ENCODE measurements at places on chromosomes 4 and X.

GRCh38 chr4:19329631-19330030, 922.1 kb upstream of the SLIT2 start:
- DNase-seq: no peak

- no peak for DNase-seq
Measured at GRCh38 chr4:83603129-83603528, 67.2 kb downstream of the GPAT3 start.

DNA sequence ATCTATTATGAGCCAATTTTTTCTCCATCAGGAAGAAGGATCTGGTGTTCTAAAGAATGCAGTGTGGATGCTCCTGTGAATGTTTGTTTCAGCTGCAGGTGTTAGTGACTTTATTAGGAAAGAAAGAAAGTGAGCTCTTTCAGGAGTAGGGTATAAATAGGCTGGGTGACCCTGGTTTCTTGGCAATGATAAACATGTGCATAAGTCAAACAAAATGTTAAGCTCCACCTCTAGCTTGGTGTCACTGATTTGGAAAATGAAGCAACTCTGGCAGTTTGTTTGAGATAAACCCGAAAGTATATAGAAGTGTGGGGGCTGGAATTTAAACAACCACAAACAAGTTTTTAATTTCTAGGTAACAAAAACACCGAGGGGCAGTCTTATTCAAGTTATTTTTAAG, 152.3 kb downstream of the COL4A6 start:
- DNase-seq: no peak

DNA sequence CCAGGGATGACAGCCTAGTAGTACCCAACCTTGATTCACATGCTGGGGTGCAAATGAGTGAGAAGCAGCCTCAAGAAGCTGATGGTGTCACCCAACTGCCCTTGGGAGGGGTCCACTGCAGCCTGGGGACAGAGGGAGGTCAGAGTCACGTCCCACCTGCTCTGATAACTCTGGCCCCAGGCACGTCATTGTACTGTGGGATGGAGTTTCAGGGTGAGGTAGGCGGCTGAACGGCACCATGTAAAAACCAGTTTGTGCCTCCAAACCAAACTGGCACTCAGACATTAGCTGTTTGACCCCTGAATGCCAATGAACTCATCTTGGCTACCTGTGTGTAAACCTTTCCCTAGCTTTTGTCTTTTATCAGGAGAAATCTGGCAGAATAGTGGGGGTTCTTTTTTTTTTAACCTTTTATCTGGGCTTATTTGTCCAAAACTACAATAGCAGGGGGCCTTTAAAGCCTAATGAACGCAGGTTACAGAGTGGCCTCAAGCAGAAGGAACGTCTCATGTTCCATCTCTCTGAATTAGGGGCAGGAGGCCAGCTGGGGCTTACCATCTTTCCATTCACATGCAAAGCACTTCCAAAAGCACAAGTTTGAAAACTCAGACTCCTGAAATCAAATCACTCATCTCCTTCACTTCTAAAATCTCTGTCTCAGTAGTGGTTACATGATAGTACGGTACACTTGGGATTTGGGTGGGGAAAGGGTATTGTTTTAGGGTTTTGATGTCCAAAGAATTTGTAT, 89.4 kb downstream of the IRF2 start:
- no peak for DNase-seq

DNA sequence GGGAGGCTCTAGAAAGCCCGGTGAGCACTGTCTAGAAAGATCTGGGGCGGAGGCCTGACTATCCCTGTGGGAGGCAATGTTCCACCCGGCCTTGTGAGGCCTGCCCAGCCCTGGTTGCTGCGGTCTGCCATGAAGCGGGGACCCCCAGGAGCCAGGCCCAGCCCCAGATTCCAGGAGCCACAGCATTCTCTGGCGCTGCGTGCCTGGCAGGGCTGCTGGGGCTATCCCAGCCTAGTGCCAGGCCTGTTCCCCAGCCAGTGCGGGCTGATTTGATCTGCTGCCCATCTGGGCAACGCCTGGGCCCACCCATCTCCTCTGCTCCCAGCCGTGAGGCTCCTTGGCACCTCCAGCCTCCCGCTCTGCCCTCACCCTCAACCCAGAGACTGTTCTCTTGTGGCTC, 19.6 kb downstream of the ATP2B3 start:
- no peak for DNase-seq

DNA sequence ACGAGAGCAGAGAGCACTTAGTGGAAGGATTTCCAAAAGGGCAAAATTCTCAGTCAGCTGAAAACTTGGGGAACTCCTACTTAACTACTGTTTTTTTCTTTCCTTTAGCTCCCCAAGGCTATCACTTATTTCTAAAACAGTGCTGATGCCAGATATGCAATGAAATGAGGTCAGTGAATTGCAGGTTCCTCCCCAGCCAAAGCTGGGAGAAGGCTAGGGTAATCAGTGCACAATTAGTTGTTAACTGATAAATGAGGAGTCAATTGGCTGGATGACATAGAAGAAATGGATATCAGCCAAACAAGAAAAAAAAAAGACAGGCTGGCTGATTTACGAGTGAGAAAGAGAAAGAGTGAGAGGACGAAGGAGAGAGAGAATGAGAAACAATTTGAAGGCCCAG, 195.6 kb downstream of the GPC3 start:
- no peak for DNase-seq

DNA sequence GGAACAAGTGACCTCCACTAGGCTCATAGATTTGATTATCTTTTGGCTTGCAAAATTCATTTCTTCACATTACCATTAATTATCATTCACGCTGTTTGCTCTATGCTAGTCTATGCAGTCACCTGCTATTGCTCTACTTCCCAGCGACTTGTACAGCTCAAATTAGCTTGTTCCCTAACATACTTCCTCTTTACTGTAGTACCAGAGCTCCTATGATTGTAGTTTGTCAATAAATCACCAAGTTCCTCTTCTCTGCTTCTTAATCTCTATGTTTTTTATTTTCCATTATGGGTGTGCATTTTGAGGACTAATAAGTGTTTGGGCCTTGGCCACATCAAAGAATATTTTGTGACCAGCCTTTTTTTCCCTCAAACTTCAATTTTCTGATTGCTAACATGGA, 6.2 kb upstream of the GSPT2 start:
- DNase-seq: no peak

- DNase-seq: peak; percentile 23
Measured at GRCh38 chr4:114519368-114519767, 79.2 kb upstream of the UGT8 start.

- no peak for DNase-seq
Measured at GRCh38 chr4:46931981-46932380, 22.9 kb upstream of the COX7B2 start.

- DNase-seq: no peak
Measured at GRCh38 chr4:128134925-128135324, 73.8 kb downstream of the LARP1B start.

DNA sequence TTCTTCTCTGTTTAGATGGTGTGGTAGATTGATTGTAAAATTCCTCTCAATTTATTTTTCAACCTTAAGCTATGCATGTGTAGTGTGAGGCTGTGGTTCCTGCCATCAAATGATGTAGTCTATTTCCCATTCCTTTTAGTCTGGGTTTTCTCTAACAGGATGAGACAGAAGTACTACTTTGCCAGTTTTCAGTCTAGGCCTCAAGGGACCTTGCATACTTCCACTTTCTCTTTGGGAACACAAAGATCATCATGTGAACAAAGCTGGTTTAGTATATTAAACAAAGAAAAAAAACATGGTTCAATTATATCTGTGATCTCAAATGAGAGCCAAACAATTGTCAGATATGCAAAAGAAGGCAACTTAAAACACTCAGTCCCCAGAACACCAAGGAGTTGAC, 1284.0 kb downstream of the RAPGEF2 start:
- no peak for DNase-seq

DNA sequence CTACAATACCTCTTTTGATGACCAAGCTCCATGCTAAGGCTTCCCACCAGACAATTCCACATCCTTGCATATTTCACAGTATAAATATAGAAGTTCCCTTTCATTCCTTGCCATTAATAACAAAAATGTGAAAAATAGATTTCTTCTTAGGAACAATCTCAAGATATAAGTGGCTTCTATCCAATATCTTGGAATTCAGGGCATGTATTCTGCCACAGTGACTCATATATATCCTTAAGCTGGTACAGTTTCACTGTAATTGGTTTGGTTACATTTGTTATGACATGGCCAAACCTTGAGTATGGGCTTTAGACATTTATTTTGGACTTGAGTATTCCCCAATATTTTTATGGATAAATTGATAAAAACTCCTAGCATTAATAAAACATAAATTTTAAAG, 181.7 kb upstream of the DDX53 start:
- no peak for DNase-seq

DNA sequence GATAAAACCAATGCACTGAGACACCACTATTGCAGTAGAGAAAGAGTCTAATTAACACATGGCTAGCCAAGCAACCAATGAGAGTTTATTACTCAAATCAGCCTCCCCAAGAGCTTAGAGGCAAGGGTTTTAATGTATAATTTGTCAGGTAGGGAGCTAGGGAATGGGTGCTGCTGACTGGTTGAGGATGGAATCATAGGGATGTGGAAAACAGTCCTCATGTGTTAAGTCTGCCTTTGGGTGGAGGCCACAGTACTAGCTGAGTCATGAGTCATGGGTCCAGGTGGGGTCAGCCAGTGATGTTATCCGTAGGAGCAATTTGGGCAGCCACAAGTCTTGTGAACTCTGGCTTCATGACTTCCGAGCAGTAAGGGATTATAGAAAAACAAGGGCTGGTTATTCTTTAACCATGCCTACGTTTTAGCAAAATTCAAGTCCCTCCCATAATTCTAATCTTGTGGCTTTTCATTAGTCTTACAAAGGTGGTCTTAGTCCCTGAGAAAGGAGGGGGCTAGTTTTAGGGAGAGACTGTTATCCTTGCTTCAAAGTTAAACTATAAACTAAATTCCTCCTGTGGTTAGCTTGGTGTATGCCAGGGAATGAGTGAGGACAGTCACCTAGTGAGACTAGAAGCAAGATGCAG, 25.1 kb upstream of the PLAC8 start:
- DNase-seq: no peak

DNA sequence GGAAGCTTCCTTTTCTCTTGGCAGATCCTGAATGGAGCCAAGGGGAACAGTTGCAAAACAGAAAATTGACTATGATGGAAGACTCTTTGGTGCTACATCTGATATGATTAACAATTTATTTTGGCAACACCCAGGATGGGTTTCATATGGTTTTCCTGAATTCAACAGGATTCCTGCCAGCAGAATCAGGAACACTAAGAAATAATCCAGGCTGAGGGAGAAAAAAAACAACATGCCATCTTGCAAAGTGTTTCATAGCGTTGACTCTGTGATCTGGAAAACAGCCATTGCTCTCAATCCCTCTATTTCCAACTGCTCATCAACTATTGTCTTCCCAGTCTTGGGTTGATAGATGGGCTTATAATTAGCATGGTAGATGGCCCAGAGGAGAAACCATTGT, 303.8 kb upstream of the KLF3 start:
- DNase-seq: no peak

GRCh38 chrX:152149648-152150047, 11.3 kb upstream of the MAGEA10 start:
- DNase-seq: no peak

GRCh38 chrX:137040113-137040794, 6.5 kb upstream of the GPR101 start:
- DNase-seq: no peak

DNA sequence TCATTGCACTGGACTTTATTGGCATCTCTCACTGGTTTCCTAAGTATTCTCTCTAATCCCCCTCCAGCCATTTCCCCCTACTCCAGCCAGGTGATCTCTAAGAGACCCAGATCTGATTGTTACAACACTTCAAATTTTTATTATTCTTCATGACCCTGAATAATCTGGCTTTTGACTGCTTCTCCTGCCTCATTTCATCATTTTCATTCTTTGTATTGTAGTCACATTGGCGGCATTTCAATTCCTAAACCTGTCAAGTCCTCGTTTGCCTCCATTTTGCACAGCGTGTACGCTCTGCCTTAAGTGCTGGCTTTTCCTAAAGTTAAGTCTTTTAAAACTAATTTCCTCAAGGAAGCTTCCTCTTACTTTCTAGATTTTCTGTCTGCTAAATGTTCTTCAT, 31.6 kb downstream of the UBE2K start:
- DNase-seq: no peak

DNA sequence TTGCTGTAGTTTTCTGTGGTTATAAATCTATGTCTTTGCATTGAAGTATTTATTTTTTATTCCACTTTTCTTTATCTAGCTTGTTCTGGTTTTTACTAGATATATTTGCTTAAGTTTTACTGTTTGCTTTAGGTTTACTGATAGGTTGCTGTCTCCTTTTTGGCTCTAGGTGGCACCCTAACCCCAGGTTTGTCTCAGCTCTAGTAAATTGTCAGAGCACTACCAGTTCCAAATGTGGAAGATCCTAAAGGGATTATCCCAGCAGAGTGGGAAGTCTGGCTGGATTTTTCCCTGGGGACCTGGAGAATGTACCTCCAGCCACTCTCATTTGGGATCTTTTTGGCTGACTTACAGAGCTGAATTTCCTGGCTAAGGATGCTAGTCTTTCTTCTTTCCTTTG, 106.1 kb downstream of the PBDC1 start:
- peak; percentile 39 for DNase-seq

GRCh38 chr4:144565527-144566195, 80.3 kb upstream of the HHIP start:
- DNase-seq: no peak

Data from stomach (tissue), 19 donors.